NCI-H2107 (cell line): ENCODE measurements at places on chromosomes 5 and 9.
A peak's percentile ranks its signal among the peaks of the same experiment; 100 is the strongest.

DNA sequence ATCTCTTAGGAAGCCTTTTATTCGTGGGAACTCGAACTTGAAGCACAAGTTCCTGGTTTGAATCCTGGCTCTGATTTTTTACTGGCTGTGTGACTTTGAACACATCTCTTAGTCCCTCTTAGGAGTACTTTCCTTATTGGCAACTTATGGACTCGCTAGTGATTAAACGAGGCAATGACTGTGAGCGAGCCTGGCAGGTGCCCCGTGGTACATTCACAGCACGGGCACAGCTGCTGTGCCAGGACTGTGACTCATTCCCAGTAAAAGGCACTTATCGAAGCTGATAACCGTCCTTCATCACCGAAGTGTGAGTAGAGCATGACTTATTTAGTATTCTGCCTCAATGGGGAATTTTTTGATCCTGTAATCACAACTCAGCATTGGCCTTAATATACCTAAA, 22.7 kb downstream of the CFAP90 start:
- peak; percentile 21 for DNase-seq

DNA sequence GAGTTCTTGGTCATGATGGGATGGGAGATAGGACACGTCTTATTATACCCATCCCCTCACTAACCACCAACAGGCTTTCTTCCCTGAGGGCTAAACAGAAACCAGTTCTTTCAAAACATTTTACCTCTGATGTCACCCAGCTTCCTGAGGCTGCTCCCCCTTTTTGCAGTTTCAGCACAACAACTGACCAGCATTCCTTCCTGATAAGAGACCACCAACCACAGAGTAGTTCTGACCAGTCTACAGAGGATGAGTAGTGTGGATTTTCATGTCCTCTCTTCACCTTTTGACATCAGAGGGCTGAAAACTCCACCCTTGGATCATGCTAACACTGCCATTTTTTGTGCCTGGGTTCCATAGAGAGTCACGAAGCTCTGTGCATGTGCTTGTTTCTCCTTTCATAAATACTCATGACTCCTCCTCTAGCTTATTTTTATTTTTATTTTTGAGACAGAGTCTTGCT, 82.6 kb downstream of the OSTF1 start:
- no peak for DNase-seq

DNA sequence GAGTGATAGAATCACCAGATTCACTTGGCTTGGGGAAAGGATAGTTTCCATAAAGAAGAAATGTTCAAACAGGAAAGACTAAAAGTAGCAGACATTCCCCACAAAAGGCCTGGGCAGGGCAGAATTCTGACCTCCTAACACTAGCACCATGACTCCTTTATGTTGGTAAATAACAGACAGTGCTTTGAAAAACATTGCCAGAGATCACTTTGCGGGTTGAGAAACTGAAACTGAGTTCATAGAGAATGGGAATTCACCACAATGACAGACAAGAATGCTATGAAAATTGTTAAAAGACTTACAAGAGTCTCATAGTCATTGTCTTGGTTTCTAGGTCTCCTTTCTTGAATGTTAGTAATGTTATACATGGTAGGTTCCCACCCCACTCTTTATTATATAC, 172.5 kb upstream of the GLRA1 start:
- DNase-seq: no peak

DNA sequence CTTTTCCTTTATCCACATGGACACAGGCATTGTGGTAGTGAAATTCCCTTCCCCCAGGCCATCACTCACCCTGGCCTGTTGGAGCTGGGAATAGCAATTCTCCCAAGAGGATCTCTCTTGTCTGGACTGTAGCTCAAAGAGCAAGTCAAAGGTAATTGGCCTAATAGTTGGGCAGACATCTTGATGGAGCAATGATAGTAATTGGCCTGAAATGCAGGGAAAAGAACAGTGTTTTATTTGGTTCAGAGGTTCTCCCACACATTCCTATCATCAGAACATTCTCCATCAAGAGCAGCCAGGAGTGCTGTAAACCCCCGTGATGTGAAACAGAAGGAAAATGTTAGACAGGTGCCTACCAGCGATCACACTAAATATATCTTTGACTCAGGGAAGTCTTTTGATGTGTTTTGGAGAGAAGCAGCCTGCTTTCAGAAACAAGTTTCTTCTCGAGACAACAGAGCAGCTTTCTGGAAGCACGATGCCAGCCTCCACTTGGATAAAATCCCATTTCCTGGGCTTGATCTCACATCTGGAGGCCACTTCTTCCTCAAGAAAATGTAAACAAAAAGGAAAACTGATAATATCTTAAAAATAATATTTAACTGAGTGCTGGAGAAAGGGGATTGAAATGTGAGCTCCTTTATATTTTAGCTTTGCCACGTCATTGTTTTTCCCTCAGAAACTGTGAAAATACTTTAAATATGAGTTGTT, 198.1 kb upstream of the WWC1 start:
- no peak for DNase-seq

GRCh38 chr5:79898611-79899010, 92.5 kb downstream of the MTX3 start:
- DNase-seq: no peak

GRCh38 chr5:172943283-172943841, 15.9 kb upstream of the RPL26L1 start:
- no peak for DNase-seq

DNA sequence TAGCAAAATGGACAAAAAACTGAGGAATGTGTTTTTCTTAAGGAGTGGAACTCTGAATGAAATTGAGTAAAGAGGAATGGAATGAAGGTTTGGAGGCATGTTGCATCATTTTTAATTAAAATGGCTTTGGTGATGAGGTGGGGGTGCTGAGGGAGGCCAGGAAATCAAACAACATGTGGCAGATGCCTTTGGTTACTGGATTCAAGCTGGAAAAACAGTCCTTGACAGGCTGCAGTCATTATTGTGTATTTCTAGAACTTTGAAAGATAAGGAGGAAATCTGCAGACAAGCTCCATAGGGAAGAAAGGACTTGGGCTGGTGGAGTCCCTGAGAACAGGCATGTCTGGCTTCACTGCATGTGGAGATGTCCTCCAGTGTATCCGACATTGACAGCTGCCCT, 203.5 kb upstream of the HAPLN1 start:
- DNase-seq: no peak

GRCh38 chr9:38318759-38319495, 73.6 kb upstream of the ALDH1B1 start:
- DNase-seq: no peak

- DNase-seq: no peak
Measured at GRCh38 chr9:18855656-18856055, 177.4 kb downstream of the SAXO1 start.

- no peak for DNase-seq
Measured at GRCh38 chr9:96618209-96619123, 1.2 kb downstream of the CDC14B start.

- no peak for DNase-seq
Measured at GRCh38 chr5:90949469-90950358, 391.1 kb downstream of the ADGRV1 start.

GRCh38 chr5:74167206-74167929, 473.2 kb downstream of the ENC1 start:
- no peak for DNase-seq

DNA sequence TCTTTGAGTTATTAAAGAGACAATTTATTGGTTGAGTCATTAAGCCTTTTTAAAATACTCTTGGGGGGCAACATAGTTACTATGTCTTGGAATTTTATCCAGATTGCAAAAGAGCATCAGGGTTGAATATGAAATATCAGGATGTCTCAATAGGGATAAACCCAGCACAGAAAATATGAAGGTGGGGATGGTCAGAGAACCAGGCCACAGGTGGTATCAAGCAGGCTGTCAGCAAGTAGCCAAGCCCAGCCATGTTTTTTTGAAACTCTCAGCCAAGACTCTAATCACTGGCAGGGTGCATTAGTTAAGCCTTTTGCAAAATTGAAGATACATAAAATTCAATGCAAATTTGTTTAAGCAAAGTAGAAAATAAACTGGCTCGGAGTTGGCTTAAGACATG, 468.9 kb downstream of the DTWD2 start:
- DNase-seq: no peak

- no peak for DNase-seq
Measured at GRCh38 chr5:180290568-180291233, 1.2 kb downstream of the MAPK9 start.

DNA sequence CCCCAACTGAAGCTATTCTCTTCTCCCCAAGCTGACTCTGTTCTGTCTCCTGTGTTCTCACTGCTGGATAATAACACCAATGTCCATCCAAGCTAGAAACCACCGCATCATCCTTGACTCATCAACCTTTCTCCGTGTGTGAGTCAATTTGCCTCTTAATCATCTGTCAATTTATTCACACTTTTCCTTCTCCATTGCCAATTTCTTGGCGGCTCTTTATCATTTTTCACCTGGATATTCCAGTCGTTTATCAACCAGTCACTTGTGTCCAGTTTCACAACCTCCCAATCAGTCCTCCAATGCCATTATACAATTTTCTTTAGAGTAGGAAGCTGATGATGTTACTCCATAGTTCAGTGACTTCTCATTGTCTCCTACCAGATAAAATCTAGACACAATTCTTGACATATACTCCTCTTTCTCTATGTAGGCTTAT, 45.4 kb upstream of the LIFR start:
- no peak for DNase-seq

- no peak for DNase-seq
Measured at GRCh38 chr5:93915142-93915553, 173.7 kb upstream of the POU5F2 start.

GRCh38 chr5:102782217-102782872, 27.2 kb downstream of the PAM start:
- DNase-seq: no peak

DNA sequence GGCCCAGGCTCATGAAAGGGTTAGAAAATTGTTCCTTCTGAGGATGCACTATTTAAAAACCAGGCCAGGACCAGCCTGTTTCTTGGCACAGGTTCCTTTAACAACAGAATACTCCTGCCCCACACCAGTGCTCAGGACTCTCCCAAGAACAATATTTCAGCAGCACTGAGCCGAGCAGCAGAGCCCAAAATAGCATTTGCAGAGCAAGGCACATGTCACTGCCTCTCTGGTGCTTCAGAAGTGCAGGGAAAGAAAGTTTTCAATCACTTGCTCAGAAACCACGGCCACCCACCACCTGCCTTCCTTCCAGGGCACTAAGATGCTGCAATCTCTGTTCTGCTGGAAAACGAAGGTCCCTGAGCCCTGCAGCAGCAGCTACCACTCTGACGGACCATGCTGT, 77.6 kb downstream of the SIL1 start:
- no peak for DNase-seq

- DNase-seq: no peak
Measured at GRCh38 chr9:82208741-82209450, 220.3 kb downstream of the SPATA31D1 start.

GRCh38 chr5:17180330-17180843, 37.0 kb upstream of the BASP1 start:
- no peak for DNase-seq

DNA sequence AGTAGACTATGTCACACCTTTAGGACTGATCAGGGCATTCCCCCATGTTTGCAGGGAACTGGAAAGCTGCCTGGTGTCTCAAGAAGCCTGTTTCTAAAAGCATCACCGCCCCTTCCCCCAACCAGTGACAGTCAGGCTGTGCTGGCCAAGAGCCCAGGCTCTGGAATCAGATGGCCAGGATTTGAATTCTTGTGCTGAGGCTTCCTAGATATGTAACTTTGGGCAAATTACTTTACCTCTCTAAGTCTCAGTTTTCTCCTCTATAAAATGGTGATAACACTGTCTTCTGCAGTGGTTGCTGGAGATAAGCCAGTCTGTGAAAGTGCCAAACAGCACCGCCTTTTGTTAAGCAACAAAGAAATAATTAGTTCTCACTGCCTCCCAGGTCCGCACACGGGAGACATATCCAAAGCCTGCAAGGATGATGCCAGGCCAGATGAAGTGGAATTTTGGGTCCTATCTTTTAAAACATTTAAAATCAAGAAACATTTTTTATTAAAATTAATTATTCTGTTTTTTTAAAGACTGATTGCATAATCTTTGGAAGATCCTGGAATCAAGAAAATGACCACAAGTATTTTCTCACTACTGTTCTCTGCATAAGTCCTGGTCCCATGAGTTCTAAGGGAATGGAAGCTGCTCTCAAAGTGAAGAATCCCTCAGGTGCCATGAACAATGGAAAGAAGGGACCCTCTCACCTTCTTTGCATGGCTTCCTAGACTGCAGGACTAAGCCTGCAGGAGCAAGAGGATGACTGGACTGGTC, 13.9 kb downstream of the SLC31A2 start:
- no peak for DNase-seq

- no peak for DNase-seq
Measured at GRCh38 chr9:20853866-20854265, 169.8 kb downstream of the FOCAD start.

- no peak for DNase-seq
Measured at GRCh38 chr9:129109537-129109903, 1.1 kb downstream of the CRAT start.

GRCh38 chr5:87946271-87946670, 322.4 kb downstream of the TMEM161B start:
- DNase-seq: no peak

DNA sequence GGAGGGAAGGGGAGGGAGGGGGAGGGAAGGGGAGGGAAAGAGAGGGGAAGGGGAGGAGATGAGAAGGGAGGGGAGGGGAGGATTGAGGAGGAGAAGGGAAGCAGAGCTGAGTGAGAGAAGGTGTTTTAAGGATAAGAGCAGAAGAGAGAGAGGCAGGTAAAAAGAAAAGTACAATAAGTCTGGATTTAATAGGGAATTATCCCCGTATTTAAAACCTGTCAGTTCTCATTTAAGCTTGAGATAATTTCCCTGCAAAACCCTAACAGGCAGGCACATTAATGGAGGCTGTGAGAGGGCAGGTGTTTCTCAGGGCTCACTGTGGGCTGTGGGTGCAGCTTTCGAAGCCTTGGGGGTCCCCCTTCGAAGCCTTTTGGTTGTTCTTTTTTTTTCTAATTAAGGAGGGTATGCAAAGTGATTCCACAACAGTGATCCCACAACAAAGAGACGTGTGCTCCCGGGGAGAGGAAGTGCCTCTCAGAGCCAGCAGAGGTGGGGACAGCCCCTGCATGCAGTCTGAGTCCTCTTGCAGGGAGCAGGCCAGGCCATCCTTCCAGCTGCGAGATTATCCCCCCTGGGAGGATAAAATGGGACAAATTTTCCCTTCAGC, 317.9 kb upstream of the IRX1 start:
- no peak for DNase-seq

GRCh38 chr9:115649991-115650472, 503.6 kb upstream of the PAPPA start:
- no peak for DNase-seq

GRCh38 chr5:129022599-129022998, 57.3 kb downstream of the SLC27A6 start:
- DNase-seq: no peak
